ENCODE measurements at places on chromosomes 1 and 21.
A peak's percentile ranks its signal among the peaks of the same experiment; 100 is the strongest.

GRCh38 chr1:10948463-10948775 is 64.0 kb upstream of the TARDBP start:
- DNase-seq: no peak

- no peak for DNase-seq
Measured at GRCh38 chr1:248596615-248597014, 885 bp downstream of the OR2T10 start.

- DNase-seq: no peak
Measured at GRCh38 chr21:45475797-45476570, 66.3 kb downstream of the SLC19A1 start.

DNA sequence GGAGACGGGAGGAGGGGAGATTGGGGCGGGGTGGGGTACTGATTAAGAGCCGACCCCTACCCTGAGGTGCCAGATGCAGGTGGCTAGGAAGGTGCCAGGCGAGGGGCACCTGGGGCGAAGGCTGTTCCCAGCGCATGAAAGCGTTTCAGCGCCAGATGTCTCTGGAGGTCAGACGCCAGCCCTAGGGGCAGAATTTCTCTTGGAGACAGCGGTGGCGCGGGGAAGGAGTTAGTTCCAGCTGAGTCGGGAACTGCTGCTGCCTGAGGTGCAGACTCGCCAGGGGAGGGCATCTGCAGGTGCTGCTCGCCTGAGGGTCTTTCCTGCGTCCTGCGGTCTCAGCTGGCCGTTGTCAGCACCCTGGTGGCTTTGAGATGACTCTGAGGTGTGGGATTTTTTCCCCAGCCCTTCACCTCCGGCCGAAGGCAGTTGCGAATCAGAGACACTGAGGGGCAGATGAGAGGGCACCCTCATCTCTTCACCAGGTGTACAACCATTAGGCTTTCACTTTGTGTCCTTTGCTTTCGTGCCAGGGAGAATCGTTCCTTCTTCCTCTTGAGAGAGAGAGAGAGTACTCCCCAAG is 539 bp downstream of the CGN start:
- DNase-seq: peak; percentile 33

- no peak for DNase-seq
Measured at GRCh38 chr1:41360074-41360785, 1.0 kb upstream of the FOXO6 start.

DNA sequence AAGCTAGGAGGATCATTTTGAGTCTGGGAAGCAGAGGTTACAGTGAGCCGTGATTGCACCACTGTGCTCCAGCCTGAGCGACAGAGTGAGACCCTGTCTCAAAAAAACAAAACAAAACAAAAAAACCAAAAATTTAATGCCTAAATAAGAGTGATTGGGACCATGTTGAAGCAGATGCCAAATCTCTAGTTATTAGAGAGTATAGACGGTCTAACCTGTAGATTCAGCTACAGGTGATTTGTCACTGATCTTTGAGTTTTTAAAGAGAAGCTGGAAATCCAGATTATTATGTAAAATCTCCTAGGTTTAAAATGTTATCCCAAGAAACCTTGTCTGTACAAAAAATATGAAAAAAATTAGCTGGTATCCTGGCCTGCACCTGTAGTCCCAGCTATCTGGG is 11.5 kb downstream of the HDAC1 start:
- no peak for DNase-seq

- DNase-seq: no peak
Measured at GRCh38 chr1:184859381-184860105, 104.9 kb upstream of the EDEM3 start.

GRCh38 chr21:46083791-46084561 is 13.9 kb upstream of the COL6A2 start:
- DNase-seq: no peak

DNA sequence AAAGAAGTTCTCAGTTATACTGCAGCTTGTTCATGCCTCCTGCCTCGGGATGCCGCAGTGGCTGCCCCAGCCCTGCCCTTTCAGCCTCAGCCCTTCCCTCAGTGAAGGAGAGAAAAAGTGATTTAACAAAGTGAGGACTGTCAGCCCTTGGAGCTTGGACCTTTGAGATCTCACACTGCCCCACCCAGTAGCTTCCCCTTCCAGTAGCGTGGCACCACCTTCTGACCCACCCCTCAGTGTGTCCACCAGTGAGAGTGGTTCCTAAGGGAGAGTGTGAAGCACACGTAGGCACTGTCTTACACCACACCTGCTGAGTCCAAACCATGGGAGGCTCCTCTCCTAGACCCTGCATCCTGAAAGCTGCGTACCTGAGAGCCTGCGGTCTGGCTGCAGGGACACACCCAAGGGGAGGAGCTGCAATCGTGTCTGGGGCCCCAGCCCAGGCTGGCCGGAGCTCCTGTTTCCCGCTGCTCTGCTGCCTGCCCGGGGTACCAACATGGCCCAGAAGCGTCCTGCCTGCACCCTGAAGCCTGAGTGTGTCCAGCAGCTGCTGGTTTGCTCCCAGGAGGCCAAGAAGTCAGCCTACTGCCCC is at the start of gene CDA:
Gene CDA, plus strand, starts transcription at position 464 of the 592 bp plus-strand sequence. Its CDS starts 33 bp downstream, at position 497.
- no peak for DNase-seq

DNA sequence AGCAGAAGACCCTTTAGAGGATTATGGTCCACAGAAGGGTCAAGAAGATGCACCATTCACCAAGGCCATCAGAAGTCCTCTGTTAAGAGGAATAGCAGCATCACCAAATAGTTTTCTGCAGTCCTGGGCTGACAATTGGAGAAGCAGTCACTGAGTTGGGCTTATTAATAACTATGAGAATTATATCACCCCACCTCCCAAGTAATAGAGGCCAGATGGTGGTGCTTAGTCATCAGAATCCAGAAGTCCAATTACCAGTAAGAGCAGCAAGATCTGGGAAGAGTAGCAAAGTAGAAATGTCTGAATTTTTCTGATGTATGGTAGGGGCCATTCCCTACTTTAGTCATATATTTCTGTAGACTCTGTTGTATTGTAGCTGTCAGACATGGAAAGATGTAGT is 6.1 kb upstream of the PSMA5 start:
- no peak for DNase-seq

- no peak for DNase-seq
Measured at GRCh38 chr1:203619091-203619780, 7.4 kb upstream of the ATP2B4 start.

GRCh38 chr1:238954865-238955264 is 431.5 kb upstream of the CHRM3 start:
- no peak for DNase-seq

- DNase-seq: no peak
Measured at GRCh38 chr1:186628910-186629309, 51.3 kb downstream of the PTGS2 start.

DNA sequence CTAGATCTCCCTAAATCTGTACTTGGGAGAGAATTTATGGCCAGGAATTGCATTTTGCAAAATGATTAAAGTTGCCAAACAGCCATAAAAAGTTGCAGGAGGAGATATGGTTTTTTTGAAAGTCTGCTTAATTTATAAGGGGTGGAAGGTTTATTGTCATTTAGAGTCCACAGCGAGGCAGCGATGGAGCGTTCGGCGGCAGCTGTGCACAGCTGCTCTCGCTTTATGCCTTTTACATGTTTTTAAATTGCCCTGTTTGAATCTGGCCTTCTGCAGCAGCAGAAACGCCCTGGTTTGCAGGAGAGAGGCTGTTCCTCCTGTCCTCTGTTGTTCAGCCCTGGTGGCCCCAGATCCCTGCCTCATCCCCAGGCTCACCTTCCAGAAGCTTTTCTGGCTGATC is 144.9 kb upstream of the POU3F1 start:
- DNase-seq: no peak

DNA sequence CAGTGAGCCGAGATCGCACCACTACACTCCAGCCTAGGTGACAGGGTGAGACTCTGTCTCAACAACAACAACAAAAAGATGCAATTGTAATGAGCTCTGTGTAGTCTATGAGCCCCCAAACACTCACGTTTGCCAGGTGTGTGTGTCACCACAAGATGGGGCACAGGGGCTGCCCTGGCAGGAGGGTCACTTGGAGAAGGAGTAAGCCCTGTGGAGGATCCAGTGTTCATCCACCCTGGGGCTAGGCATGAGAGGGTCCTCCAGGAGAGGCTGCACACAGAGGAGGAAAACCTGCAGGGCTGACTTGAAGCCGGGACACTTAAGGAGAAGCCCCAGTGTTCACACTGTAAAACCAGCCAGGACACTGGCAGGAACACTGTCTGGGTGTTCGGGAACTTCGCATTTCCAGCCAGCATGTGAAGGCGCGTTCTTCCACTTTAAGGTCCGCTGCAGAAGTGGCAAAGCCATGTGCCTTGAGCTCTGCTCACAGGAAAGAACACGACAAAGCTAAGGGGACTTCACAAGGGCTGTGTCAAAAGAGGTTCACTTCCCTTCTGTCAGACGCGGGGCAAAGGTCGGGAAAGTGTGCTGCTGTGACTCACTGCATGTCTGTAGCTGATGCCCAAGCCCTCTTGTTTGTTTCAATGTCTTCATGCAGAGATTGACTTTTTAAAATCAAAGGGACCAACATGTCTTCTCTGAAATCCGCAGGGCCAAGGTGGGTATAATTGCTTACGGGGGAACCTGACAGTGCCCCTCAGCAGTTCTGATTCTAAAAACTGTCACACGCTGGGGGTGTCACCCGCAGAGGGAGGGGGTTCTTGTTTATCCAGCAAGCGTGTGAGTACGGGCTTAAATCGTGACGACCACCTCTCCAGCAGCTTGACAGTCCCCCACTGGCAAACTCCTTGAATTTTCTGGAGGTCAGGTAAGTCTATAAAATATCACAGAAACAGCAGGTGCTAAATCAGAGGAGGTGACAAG is 102.8 kb downstream of the RIPK4 start:
- no peak for DNase-seq

GRCh38 chr1:188128761-188129160 is 1300.0 kb downstream of the PLA2G4A start:
- DNase-seq: no peak

- no peak for DNase-seq
Measured at GRCh38 chr1:189819751-189820150, 657.9 kb downstream of the BRINP3 start.

- no peak for DNase-seq
Measured at GRCh38 chr1:246801241-246802020, 77.2 kb downstream of the SCCPDH start.

- DNase-seq: no peak
Measured at GRCh38 chr1:204841798-204842197, 28.9 kb upstream of the NFASC start.

GRCh38 chr1:179812501-179813292 is 64.9 kb downstream of the TOR1AIP2 start:
- peak; percentile 14 for DNase-seq

DNA sequence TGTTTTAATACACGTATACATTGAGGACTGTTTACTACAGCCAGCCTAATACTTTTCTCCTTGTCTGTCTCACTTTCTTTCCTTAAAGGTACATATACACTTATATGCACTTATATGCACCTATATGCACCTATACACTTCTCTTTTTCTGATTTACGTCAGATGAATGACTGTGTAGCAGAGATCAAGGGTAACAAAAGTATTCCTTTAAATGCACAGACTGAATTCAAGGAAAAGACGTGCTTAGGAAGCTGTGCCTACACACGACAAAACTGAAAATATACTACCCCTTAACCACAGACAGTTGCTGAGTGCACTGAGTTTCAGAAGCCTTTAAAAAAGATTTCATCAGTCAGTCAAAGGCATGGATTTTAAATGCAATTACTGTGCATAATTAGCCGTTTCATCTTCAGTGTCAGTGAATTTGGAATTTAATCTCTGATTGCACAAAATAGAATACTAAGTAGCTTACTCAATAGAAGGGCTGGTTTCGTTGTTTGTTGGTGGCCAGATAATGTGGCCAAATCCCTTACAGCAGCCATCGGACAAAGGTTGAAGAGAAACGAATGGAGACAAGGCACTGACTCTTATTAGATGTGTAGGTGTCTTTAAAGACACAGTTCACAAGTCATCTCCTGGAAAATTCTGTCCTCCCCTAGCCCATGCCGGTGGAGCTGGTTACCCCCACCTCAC is 38.3 kb upstream of the TARBP1 start:
- no peak for DNase-seq

- peak; percentile 31 for DNase-seq
Measured at GRCh38 chr1:15684042-15684461, at the start of gene PLEKHM2. Gene PLEKHM2, plus strand, starts transcription at chr1:15684320. Its CDS starts 239 bp downstream, at chr1:15684559.

GRCh38 chr1:184656221-184656620 is 98.4 kb downstream of the EDEM3 start:
- DNase-seq: no peak

GRCh38 chr1:192059407-192059806 is 98.9 kb upstream of the RGS18 start:
- no peak for DNase-seq

DNA sequence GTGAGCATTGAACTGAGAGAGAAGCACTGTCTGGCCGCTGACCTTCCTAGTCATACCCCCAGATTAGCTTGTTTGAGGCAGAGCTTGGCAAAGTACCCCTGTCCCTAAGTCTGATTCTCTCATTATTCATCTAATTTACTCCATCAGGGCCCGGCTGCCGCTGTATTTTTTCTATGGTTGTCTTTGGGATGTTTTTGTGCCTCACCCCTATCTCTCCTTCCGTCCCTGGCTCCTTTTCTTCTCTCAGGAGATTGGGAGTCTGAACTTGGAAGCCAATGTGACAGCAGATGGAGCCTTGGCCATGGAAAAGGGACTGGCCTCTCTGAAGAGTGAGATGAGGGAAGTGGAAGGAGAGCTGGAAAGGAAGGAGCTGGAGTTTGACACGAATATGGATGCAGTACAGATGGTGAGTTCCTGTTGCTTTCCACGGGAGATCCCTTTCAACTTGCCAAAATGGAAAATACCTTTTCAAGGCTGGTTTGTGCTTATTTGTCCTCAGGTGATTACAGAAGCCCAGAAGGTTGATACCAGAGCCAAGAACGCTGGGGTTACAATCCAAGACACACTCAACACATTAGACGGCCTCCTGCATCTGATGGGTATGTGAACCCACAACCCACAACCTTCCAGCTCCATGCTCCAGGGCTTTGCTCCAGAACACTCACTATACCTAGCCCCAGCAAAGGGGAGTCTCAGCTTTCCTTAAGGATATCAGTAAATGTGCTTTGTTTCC is 53.9 kb downstream of the LAMC2 start:
- no peak for DNase-seq

GRCh38 chr21:17711896-17712295 is 99.2 kb upstream of the BTG3 start:
- no peak for DNase-seq

DNA sequence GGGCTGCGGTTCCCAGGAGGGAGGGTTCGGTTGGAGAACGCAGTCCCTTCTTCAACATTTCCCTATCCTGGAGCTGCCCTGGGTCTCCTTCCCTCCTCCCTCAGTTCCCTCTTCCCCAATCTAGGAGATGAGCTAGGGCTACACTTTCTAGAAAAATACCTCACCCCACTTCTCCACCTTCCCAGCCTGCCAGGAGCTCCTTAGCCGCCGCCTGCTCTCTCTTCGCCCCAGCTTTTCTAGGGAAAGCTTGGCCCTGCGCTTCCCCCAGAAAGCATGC is 488 bp upstream of the ADAMTS1 start:
- DNase-seq: no peak
